Peyer's patch (tissue), 4 donors: ENCODE measurements at places on chromosomes 3 and 15. TPM values are rescaled to one million over a fixed set of nuclear protein-coding genes. Genes with fewer than 3 reads are reported as not detected.

GRCh38 chr3:195083659-195084058, 187.3 kb downstream of the XXYLT1 start:
- DNase-seq, result no peak

DNA sequence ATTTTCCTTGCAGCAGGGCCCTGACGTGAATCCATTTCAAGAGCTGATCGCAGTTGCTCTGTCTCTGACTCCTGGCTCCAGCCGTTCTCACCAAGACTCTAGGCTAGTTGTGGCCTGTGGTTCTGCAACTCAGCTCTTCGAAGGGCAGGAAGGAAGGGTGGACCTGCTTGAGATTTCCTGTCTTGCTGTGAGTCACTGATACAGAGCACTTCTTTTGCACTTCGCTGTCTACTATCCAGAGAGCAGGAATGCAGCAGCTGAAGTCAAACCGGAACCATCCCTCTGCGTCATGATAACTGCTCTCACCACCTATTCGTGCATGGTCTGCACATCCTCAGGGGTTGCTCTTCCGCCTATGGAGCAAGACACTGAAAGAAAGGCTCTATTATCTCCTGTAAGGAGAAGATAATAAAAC, 59.7 kb downstream of the RAP2B start:
- DNase-seq, result peak; percentile 53

DNA sequence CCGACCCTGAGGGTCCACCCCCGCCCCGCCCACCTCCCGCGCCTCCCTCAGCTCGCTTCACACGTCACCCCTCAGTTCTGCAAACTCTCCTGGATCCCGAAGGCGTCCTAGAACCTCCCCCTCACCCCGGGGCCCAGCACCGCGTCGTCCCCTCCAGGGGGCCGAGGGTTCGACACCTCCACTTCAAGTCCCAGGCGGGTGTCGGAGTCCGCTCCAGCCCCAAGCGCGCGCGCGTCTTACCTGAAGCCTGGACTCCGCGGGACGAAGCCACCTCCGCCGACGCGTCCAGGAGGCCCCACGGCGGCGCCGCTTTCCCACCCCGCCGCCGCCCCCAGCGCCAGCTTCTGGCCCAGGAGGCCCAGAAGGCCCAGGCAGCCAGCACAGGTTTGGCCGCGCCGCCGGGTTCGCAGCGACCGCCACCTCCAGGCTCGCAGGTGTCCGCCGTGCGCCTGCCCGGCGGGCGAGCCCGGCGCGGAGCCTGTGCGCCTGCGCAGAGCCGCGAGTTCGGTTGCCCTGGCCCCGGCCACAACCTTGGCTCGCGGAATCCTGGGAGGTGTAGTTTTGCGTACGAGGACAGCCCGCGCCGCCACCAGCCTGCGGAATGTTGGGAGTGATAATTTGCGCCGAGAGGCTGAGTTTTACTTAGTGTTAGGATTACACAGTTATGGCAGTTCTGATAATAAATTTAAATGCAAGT, at the start of gene POMGNT2:
Gene POMGNT2, minus strand, starts transcription at position 484 of the 697 bp plus-strand sequence. CDS start 24,648 bp downstream, outside the sequence.
- DNase-seq, result peak; percentile 95

The PRSS50 gene
- not detected for total RNA-seq

GRCh38 chr15:66847565-66847991, 145.5 kb downstream of the SMAD6 start:
- peak; percentile 39 for DNase-seq

GRCh38 chr3:33092496-33093254, 4.3 kb downstream of the GLB1 start:
- DNase-seq, result no peak

DNA sequence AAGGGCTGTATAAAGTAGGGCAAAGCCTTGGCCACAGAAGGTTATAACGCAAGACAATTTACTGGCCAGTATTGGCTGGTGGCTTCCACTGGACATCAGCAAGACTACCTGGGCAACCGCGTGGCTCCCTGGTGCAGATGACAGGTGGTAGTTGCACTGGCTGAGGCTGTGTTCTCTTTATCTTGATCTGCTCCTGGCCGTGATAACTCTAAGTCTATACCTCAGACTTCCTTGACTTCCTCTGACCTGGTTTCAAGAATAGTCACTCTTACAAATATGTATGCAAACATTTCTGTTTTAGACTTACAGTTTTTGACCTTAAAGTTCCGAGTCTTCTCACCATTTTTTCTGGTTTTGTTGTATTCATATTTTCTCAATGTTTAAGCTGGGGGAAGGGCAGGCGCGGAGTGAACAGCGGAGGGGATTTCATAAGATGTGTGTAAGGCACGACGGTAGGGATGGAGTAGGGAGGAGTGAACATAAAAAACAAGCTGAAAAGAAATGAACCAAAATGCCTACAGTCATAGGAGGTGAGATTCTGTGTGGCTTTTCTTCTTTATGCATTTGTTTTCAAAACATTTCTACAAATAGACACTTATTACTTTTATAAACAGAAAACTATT, 15.2 kb upstream of the TMEM212 start:
- DNase-seq, result no peak

DNA sequence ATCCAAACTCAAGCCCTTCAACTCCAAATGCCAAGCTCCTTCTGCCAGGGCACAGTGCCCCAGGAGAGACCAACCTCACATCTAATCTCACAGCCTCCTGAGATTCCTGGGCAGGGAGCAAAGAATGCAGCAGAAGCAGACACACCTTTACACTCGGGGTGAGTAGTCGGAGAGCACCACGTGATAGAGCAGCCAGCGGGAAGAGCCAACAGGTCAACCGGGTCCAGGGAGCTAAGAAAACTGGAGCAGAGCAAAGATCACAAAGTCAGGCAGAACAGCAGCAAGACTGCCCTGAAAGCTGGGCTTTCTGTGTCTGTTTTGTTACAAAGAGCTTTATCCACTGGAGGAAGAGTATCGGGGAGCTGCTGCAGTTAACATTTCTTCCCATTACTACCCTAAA, 4.2 kb downstream of the B3GALNT1 start:
- peak; percentile 71 for DNase-seq

GRCh38 chr15:92605225-92605944, 50.2 kb downstream of the FAM174B start:
- DNase-seq, result no peak

The AP3B2 gene
- total RNA-seq, result 10.4 TPM

GRCh38 chr3:143586576-143586975, 261.7 kb downstream of the SLC9A9 start:
- DNase-seq, result no peak

GRCh38 chr3:22476976-22477375, 726.0 kb upstream of the ZNF385D start:
- no peak for DNase-seq

The RAB6B gene
- 1.2 TPM for total RNA-seq

DNA sequence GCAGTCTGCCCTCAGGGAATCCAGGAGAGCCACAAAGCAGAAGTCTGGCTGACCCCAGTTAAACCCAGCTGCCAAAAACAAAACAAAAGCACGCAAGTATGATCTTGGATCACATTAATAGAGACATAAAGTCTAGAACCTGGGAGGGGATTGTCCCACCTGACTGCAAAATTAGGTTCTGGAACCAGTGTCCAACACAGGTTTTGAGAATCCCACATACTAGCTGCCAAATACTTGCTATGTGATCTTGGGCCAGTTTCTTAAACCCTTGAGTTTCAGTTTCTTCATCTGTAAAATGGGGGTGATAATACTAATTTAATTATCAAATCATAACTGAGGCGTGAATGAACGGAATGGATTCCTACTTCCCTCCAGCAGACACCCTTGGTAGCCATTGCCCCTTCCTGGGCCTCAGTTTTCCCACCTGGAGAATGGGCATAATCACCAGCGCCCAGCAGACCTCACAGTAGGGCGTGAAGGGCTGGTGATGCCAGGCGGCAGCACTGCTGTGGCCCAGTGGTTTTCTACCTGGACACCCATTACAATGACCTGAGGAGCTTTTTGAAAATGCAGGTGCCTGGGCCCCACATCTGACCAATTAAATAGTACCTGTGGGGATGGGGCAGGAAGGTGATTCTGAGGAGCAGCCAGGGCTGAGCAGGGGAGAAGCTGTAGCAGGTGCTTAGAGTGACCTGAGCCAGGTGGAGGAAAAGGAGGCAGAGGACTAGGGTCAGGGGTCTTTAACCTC, 32.2 kb downstream of the GRIP2 start:
- no peak for DNase-seq

DNA sequence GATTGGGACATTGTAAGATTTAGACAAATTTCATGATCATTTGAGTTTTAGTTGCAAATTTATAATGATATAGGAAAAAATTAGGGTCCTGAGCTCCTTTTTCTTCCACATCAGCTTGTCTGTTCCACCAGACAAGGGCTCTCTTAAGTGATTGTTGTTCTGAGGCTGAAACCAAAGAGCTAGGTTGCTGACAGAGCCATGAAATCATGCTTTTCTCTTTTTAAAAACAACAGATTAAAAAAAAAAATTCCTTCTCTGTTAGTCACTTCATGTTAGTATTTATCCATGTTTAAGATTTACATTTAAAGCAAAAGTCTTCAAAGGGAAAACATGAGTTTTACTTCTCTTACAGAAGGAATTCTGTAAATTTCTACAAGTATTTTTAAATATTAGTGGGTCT, 56.8 kb downstream of the ATP2C1 start:
- DNase-seq, result no peak

- no peak for DNase-seq
These were observed 9.5 kb downstream of the SLCO2A1 start for GRCh38 chr3:134020135-134020680.

DNA sequence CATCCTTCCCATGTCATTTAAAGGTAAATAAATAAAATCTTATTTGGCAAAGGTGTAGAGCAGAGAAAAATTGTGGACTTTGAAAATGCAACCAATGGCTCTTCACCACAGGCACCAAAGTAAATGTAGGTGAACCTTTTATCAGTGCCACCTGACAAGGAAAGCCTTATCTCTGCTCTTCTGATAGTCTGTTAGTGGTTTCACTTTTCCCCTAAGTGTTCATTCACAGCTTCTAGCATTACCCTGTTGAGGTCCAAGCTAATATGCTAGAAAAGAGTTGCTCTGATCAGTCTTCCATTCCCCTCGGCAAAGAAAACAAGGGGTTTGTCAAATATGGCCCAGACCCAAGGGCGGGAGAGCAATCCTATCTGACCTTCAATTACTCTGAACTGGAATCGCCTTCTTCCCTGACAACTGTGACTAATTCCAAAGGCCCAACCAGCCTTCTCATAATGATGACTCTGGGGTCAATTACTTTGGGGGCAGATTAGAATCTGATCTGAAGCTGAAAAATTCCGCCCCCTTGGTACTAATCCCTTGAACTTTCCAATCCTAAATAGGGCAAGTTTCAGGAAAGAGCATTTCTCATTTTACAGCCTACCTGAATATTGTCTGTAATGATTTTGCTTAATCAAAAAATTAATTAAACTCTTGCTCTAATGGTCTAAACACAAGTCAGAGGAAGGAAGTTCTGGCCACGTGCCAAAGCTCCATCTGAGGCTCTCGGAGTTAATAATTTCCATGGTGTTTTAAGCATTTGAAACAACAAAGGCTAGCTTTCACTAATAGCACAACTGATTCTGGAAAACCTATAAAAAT, 52.4 kb downstream of the SETMAR start:
- no peak for DNase-seq

The ACAP2 gene
- 96.6 TPM for total RNA-seq

GRCh38 chr15:38930851-38931572, 366.4 kb upstream of the RASGRP1 start:
- no peak for DNase-seq

DNA sequence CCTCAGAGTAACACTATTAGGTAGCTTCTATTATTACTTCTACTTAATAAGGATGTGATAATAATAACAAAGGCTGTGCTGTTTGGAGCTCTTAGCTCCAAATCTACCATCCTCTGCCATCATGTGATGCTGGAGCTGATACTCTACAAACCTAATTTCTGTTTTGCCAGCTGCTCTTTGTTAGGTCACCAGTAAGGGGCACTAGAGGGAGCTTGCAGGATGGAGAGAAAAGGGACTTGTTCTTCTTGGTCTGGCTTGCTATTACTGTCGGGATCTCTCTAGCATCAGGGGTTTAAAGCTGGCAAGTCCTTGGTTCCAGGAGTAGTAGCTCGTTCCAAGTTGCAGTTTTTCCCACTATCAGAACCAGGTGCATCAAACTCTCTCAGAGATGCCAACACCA, 194.9 kb upstream of the KBTBD8 start:
- no peak for DNase-seq

- no peak for DNase-seq
These were observed 49.1 kb upstream of the SEC22A start for GRCh38 chr3:123152687-123153086.

The NLGN1 gene
- 0.18 TPM for total RNA-seq

DNA sequence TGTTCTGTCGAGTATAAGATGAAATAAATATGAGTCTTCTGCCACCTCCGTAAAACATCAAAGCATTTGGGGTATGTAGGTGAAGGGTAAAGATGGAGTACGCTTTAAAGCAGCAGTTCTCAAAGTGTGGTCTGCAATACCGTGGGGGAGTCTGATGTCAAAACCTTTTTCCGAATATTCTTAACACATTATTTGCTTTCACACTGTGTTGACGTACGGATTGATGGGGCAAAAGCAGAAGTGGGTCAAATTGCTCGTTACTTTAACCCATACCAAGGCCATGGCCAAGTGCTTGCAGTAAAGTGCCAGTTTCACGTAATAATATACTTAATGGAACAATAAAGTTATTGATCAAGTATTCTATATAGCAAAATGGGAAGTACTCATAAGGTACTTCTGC, 36.3 kb downstream of the PAK2 start:
- no peak for DNase-seq

The LDHAL6B gene
- not detected for total RNA-seq

DNA sequence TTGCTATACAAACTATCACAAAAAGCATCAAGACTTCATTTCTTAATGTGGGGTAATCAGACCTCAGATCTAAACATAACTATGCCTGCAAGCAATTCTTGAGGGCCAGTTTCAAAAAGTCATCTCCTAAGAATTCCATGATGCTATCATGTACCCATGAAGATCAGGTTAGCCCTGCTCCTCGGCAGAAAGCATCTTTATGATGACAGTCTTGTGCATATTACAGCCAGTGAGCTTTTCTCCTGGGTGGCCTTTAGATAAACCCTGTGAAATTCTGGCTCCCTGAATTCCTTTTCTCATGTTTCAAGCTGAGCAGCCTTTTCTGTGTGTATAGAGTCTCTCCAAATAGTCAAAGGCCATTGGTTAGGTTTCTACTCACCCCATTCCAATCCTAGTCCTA, 201.9 kb upstream of the MCTP2 start:
- DNase-seq, result no peak

GRCh38 chr15:28112962-28113361, 13.8 kb upstream of the OCA2 start:
- no peak for DNase-seq

The SPESP1 gene
- 1.9 TPM for total RNA-seq

- no peak for DNase-seq
These were observed 32.1 kb downstream of the HERC2 start for GRCh38 chr15:28289694-28290463.

DNA sequence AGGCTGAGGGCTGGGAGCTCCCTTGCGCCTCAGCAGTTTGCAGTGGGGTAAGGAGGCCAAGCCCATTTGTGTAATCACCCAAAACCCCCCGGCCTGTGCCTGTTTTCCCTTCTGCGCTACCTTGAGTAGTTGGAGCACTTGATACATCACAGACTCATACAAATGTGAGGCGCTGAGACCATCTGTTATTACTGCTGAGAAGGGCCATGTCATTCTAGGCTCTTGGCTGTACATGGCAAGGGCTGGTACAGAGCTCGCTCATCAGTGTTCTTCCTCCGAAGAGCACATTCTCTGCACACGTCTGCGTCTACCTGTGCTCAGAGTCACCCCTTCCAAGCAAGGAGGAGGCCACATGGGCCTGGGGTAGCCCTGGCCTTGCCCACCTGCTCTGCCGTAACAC, 9.3 kb downstream of the PLA2G4B start:
- DNase-seq, result no peak

The SLC12A8 gene
- total RNA-seq, result 31.4 TPM
